Activated T-helper 1 cell treated with anti-CD3 and anti-CD28 coated beads, Interleukin-2, amount 50 U/mL, for 16 hours (primary cell): ENCODE measurements at places on chromosomes 4 and X.

- DNase-seq, result no peak
Observed at GRCh38 chr4:46442963-46443362, 53.0 kb upstream of the GABRA2 start.

DNA sequence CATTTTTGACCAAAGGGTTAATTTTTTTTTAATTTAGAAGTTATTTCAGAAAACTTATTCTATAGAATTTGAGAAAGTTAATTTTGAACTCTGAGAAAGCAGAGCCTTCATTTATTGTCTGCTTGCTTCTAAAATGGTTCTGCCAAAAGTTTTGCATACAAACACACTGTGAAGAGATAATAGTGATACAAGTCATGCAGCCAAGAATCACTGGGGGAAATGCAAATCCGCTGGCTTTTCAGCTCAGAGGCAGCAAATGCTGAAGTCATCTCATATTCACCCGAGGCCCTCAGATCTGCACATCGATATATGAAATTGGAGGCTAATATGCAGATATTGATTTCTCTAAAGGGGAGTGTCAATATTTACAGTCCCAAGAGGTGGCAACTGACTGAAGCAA is 186.2 kb downstream of the KIT start:
- no peak for DNase-seq

GRCh38 chr4:174912919-174913543 is 5.1 kb upstream of the ADAM29 start:
- no peak for DNase-seq

DNA sequence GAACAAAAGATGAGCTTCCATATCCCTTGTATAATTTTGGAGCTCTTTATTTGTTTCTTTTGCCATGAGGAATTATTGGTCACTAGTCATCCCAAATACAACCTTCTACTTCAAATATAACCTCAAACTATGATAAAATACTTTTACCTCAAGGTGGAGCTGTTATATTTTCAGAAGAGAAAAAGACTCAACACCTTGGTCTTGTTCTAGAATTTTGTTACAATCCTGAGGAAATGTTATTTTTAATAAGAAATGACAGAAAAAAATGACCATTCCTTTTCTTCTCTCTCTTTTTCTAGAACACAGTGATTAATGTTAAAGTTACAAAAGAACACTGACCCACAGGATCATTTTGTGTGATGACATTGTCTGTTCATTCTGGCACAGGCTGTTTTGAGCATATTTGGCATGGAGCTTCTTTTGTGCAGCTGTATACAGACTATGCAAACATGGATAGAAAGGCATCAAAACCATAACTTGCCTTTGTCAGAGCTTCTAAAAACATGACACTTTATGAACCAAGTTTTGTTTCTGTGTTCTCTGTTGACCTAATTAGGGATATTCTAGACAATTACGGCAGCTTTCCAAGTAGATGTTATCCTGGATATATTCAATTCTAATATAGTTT is 159.6 kb upstream of the CTSO start:
- no peak for DNase-seq

GRCh38 chr4:22721204-22721603 is 28.5 kb downstream of the GBA3 start:
- DNase-seq, result no peak

DNA sequence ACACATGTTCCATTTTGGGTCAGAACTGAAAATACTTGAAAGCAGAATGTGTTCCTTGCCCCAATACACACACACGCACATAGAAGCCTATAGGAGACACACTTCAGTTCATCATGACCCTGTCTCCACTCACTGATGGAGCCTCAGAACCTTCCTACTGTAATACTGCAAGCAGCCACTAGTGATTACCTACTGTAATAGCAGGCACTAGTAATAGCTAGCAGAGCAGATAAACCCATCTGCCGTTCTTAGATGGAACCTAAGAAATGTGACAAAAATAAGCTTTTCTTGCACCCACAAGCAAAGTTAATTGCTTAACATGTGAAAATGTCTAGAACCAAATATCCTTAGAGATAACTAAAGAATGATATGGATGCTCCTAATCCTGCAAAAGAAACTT is 13.6 kb downstream of the AMTN start:
- DNase-seq, result no peak

DNA sequence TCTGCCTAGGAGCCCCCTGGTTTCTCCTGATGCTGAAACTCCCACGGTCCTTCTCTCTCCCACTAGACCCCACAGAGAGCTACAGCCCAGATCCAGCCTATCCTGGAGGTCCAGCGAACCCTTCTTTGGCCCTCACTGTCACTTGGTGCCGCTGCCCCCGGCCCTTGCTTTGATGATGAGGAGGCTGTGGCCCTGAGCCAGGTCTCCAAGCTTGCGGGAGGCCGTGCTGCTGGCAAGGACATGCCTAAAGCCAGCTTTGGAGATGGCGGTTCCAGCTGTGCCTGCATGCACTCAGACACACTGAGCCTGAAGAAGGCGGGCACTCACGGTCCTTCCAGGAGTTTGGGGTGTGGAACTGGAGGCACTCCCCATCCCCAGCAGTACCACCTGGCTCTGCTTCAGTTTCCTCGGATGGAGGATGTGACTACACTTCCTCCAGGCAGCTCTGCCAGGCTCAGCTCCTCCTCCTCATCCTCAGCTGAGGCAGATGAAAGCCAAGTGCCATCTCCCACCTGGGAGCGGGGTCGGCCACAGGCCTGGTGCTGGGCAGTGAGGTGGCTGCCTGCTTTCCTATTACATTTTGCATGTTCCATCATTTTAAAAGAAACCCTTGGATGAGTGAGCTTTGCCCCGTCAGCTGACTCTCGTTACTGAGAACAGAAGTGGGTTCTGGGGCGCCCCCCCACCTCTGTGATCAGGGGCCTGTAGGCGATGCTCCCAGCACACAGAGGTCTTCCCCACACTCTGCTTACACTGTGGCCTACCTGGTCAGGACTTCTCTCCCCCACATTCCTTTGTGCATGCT is 9.0 kb downstream of the TNIP2 start:
- no peak for DNase-seq
